ENCODE measurements at places on chromosomes 7 and 10.

GRCh38 chr10:98486421-98486820, 39.7 kb upstream of the HPS1 start:
- no peak for DNase-seq

DNA sequence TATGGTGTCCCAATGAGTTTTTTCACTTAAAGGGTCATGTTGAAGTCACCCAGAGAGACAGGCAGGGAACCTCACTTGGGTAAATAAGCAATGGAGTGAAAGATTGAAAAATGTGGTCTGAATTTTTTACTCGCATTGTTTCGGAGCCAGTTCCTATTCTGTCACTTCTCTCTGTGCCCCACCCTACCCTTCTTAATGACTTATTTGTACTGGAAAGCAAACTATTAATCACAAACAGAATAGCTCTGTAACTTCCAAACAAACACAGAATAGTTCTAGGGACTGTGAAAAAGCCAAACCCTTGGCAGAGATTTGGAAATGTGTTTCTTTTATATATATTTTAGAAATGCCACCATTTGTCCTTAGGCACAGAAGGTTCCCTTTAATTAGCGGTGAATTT, 76.0 kb downstream of the LRMDA start:
- no peak for DNase-seq

GRCh38 chr7:140685407-140686087, 11.0 kb upstream of the NDUFB2 start:
- DNase-seq = no peak

- DNase-seq = no peak
These were observed 220.1 kb downstream of the TEX36 start for GRCh38 chr10:125462845-125463244.

DNA sequence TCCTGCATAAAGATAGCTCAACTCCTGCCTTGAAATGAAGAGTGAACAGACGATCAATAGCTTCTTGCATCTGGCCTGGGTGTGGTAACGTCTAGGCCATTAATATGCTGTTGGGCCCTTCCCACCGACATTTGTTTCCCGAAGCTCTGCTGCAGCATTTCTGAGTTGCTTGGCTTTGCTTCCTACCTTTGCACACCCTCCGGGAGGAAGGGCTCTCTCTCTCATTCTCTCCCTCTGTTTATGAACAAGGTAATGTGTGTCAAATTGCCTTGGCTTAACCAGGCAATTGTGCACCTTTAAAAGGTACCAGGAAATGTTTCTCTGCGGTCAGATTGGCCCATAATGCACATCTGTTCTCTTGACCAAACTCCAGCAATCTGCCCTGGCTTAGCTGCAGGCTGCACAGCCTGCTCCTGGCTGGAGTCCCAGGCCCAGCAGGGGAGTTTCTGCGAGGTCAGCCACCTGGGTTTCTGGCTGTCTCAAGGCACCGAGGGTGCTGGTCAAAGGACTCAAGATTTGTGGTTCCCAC, 223.7 kb downstream of the SNX10 start:
- DNase-seq = no peak

GRCh38 chr7:67406976-67407375, 410.3 kb downstream of the TYW1 start:
- DNase-seq = no peak

DNA sequence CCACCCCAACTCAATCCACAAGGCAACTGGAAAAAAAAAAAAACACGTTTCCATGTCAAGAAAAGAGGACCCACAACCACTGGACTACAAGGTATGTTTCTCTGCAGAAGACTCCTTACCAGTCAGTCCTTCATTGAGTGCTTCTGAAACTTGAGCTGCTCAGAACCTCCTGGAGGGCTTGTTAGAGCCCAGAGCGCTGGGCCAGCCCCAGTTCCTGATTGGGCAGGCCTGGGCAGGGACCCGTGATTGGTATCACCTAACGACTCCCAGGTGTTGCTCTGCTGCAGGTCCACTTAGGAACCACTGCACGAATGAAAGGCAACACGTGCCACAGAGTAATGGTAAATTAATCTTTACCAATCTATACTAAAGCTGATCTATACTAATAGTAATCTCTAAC, 473 bp upstream of the CCDC201 start:
- no peak for DNase-seq

Data from stimulated activated CD8-positive, alpha-beta memory T cell treated with anti-CD3 and anti-CD28 coated beads, Interleukin-4, amount 100 ng/mL, for 48 hours (primary cell).